ENCODE measurements at places on chromosomes 1 and 21. TPM values are rescaled to one million over a fixed set of nuclear protein-coding genes. Genes with fewer than 3 reads are reported as not detected.
A peak's percentile ranks its signal among the peaks of the same experiment; 100 is the strongest.

PTCH2 gene
- under 0.01 TPM for total RNA-seq

IFI44 gene
- 14.0 TPM for total RNA-seq

KLF17 gene
- not detected for total RNA-seq

FGR gene
- total RNA-seq: 0.25 TPM

GBP6 gene
- not detected for total RNA-seq

TENT5C gene
- total RNA-seq: 1.9 TPM

DUSP23 gene
- 14.9 TPM for total RNA-seq

HMGCS2 gene
- not detected for total RNA-seq

DNA sequence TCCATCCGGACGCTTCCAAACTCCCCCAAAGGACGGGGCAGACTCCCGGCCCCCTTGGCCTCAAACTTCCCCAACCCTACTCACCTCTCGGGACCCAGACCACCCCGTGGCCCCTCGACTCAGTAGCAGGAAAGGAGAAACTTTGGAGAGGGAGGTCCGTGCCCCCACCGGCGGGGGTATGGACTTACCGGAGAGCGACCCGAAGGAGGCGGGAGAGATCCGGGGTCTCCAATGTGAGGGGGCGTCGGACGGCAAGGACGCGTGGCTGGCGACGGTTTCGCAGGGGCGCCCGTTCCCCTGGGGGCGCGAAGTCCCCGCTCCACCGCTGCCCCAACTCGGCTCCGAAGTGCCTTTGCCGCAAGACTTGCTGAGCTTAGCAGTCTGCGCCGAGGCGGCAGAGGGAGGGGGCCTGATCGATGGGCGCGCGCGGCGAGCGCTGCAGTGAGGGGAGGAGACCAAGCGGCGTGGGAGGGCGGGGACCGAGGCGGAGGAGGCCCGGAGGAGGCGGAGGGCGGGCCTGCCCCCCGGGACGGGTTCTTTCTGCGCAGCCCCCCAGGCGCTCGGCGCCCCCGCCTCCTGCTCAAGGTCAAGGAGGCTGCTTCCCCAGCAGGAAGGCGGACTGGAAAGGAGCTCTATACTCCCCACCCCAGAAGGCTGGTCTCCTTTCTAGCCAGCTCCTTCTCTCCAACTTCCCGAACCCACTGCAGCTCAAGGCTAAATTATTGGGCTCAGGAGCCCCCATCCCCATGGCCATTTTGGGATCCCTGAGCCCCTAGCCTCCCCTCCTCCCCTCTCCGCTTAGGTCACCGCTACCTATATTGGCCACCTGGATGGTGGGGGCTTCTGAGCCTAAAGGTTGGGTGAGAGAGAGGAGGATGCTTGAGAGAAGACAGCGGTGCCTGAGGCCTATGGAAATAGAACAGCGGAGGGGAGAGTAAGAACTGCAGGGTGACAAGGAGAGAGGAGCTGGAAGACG lies at the start of gene SYT2:
SYT2 (minus strand) TSS at position 385 of the 976 bp plus-strand sequence. CDS start 104,682 bp downstream, outside the sequence.
- DNase-seq: no peak

GRCh38 chr1:41672173-41672572 lies 187.7 kb upstream of the EDN2 start:
- no peak for DNase-seq

DNA sequence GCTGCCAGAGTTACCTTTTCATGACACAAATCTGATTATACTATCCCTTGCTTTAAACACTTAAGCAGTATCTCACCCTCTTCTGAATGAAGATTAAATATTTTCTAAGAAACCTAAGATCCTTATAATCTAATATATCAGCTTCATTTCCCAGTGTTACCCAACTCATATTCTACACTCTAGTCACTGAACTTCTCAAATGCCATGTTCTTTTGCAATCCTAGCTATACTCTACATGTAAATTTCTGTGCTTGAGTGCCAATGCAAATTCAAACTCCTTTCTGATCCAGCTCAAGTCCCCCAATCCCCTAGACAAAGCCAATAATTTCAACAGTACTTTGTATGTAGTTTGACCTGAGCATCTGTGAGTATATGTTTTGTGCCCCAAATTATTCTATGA lies 293.9 kb downstream of the SDCCAG8 start:
- DNase-seq: no peak

DNA sequence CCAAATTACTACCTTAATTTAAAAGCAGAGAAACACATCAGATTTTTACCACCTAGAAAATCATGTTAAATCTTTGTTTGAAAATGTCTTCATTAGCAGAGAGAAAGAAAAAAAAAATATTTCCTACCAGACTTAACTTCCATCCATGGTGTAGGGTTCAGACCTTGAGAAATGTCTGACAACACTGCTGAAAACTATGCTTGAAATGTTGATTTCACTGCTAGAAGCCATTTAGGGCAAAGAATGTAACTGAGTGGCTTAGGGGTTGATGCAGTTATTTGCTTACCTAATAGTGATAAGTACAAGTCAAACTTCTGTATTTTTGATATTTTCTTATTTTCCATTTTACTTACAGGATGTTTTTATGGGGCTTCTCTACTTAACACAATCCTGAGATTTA lies 495.6 kb upstream of the NEGR1 start:
- DNase-seq: no peak

DNA sequence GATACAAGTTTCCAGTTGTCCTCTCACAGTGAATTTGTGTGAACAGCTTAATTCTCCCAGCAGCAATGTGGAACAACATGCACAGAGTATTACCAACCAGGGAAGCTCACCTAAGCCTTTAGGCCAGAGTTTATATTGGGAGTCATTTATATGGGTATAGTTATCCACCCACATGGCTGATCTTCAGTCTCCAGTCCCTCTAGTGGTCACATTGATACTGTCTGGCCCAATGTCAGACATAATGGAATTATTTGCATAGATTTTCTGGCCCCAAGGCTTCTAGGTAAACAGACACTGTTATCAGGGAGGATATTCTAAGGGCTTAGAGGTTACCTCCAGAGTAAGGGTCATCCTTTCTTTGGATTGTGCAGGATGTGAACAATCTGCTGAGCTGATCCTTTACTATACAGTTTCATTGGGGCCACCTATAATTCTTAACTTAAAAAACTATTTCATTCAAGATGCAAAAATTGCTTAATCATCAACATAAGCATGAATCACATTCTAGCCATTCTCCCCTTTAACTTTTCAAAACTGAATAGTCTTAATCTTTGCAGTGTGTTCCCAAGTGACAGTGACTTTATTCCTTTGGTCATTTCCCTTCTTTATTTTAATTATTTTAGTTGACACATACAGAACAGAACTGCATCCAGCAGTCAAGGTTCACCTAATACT lies 210.9 kb downstream of the LTN1 start:
- DNase-seq: peak; percentile 28

DNA sequence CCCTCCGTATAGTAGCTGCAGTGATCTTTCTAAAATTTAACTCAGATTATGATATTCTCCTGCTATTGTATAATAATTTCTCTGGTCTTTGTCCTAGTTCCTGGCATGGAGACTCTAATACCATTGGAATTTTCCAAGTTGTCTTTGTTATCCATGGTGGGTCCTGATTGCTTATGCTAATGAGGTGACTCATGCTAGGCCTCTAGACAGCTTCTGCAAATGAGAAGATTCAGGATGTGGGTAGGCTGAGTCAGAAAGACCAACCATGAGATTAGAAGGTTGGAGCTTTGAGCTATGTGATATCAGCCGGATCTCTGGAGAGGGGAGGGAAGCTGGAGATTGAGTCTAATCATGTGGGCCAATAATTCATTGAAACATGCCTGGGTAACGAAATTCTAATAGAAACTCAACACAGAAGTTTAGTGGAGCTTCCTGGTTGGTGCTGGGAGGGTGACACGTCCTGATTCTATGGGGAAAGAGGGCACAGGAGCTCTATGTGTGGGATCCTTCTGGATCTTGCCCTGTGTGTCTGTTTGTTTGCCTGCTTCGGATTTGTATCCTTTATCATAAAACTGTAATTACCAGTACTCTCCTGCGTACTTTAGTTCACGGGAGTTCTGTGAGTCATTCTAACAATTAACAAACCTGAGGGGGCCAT lies 73.2 kb upstream of the CNIH3 start:
- DNase-seq: peak; percentile 99

GRCh38 chr21:43290421-43291346 lies 121.9 kb downstream of the CRYAA start:
- DNase-seq: no peak

GRCh38 chr21:38780879-38781278 lies 24.9 kb upstream of the ETS2 start:
- DNase-seq: no peak

GRCh38 chr1:222064388-222065211 lies 322.7 kb upstream of the DUSP10 start:
- DNase-seq: no peak

- peak; percentile 45 for DNase-seq
These were observed at the start of gene PKP1 for GRCh38 chr1:201282931-201283829. PKP1 (plus strand) TSS chr1:201283506; CDS start chr1:201283703, 197 bp downstream.

DNA sequence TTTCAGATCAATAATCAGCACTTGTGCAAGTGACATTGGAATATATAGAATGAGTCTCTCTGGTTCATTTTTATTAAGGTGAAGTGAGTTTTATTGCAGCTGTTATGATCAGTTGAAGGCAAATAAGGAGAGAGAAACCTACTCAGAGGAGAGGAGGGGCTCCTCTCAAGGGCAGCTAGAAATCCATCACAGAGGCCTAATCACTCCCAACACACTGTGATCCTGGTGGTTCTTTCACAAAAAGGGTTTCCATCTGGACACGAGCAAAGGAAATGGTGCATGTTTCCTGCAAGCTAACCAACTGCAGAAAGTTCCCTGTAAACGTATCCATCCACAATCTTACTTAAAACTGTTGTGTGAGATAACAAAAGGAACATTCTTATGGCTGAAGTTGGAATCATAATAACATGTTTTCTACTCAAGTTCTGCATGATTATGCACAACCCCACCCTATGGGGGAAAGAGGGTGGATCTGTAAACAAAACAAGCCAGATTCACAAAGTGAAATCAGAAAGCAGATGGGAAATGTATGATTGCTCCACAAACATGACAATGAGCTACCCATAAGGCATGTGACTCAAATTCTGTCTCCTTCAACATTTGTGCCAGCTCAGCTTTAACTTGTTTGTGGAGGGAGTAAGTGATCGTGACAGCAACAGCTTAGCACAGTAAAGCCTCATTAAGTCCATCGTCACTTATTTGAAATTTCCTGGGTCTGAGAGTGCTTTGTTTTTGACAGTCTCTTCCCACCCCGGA lies 141.2 kb upstream of the ST6GALNAC5 start:
- no peak for DNase-seq

GRCh38 chr1:38285807-38286530 lies 239.4 kb upstream of the POU3F1 start:
- DNase-seq: no peak

DNA sequence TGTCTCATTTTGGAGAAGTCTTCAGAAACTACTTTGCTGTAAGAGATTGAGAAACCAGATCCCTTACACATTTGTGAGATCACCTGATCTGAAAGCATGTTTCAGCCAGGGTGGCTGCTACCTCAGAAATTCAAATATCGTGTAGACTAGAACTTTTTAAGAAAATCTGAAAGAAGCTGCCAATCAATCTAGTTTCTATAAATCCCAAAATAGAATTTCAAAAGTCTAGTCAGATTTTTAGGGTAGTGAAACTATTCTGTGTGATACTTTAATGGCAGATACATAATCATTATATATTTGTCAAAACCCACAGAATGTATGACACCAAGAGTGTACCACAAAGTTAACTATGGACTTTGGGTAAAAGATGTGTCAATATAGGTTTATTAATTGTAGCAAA lies 79.9 kb upstream of the PLPPR5 start:
- DNase-seq: no peak

DNA sequence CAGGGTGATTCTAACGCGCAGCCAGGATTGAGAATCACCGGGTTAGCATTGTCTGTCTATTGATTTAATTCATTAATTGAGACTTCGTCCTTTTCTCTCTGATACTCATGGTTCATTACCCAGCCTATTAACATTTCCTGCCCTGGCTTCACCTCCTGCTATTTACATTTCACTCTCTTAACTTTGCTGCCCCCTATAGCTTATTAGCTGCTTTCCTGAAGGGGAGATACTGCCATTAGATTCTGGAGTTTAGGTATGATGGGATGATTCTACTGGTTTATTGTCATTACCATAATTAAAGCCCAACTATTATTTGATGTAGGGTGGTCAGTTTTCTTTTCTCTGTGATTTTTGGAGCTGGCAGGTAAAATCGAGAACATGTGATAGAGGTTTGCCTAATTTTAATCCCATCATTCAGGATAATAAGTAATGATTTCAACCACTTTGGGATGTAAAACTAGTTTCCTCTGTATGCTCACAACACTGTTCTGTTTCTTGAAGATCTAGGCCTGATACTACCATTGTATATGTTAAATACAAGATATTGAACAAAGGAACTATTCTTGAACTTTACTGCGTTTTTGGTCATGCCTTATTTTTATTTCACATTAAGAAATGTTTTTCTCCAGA lies 6.4 kb downstream of the PPP2R5A start:
- DNase-seq: peak; percentile 47

GRCh38 chr1:64659478-64660138 lies 85.3 kb upstream of the RAVER2 start:
- DNase-seq: no peak

DNA sequence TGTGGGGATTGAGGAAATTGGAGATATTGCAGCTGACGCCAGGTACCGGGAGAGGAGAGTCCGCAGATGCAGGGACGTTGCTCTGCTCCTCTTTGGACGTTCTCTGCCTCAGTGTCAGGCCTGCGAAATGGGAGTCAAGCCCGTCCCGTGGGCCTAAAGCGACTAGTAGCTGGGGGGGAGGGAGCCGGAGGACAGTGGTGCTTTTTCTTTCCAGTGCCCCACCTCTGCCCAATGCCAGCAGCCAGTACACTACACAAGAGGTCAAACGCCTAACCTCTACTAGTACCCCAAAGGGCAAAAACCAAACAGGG lies 413.6 kb upstream of the ESRRG start:
- no peak for DNase-seq

- no peak for DNase-seq
These were observed 16.4 kb downstream of the ATP1A2 start for GRCh38 chr1:160131803-160132565.

- DNase-seq: no peak
These were observed 54.7 kb downstream of the NTPCR start for GRCh38 chr1:233005156-233005555.

DNA sequence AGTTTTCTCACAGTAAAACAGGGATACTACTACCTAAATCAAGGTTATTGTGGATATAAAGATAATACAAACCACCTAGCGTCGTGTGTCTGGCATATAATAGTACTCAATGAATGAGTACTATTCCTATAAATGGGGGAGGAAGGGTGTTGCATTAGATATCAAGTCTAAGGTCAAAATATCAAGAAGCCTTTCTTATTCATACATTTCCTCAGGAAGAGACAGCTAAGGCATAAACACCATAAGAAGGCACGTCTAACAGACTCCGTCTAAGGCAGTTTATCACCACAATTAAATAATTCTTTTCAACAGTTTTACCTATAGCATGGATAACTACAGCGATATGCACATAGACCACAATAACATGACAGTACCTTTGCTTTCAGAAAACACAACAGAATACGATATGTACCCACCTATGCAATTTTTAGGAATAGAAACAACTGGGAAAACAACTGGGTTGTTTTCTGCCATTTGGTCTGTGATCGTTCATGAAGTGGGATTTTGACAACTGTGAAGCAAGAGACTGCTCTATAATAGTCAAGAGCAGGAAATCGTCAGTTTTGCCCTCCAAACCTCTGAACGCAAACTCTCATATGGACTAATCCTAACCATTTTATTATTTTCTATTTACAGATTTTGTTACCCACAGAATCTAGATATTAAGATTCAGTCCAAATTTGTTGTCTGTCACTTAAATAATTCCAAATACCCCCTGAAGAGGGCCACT lies 53.1 kb downstream of the HNRNPR start:
- DNase-seq: peak; percentile 88
